ENCODE measurements at places on chromosomes 1 and 21.
A peak's percentile ranks its signal among the peaks of the same experiment; 100 is the strongest.

DNA sequence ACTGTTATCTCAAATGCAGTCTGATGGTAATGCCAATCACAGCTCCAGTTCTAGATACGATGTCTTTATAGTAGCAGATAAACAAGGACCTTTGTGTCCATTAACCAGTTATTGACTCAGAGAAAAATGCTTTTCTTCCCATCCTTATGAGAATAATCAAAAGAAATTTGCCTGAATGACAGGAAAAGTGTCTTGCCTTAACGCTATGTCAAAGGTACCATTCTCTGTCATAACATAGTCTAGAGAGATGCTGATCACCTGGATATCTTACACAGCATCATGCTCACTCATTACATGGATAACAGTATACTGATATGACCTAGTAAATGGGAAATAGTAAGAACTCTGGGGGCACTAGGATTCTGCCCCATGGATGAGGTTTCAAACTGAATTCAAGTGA lies 151.7 kb upstream of the NEGR1 start:
- no peak for DNase-seq

- DNase-seq = no peak
Observed at GRCh38 chr1:147109762-147110161, 62.5 kb downstream of the PRKAB2 start.

- DNase-seq = no peak
Observed at GRCh38 chr1:36951761-36952160, 82.6 kb downstream of the GRIK3 start.

GRCh38 chr1:107294686-107295085 lies 153.8 kb downstream of the NTNG1 start:
- no peak for DNase-seq

DNA sequence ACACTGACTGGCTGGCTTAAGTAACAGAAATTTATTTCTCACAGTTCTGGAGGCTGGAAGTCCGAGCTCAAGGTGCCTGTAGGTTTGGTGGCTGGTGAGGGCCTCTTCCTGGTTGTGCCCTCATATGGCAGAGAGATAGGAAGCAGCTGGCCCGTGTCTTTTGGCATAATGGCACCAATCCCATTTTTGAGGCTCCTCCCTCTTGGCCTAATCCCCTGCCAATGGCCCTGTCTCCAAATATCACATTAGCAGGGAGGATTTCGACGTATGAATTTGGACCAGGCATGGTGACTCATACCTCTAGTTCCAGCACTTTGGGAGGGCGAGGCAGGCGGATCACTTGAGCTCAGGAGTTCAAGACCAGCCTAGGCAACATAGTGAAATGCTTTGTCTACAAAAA lies 37.4 kb downstream of the AGPAT3 start:
- no peak for DNase-seq

GRCh38 chr1:64340361-64340760 lies 129.6 kb upstream of the CACHD1 start:
- no peak for DNase-seq

DNA sequence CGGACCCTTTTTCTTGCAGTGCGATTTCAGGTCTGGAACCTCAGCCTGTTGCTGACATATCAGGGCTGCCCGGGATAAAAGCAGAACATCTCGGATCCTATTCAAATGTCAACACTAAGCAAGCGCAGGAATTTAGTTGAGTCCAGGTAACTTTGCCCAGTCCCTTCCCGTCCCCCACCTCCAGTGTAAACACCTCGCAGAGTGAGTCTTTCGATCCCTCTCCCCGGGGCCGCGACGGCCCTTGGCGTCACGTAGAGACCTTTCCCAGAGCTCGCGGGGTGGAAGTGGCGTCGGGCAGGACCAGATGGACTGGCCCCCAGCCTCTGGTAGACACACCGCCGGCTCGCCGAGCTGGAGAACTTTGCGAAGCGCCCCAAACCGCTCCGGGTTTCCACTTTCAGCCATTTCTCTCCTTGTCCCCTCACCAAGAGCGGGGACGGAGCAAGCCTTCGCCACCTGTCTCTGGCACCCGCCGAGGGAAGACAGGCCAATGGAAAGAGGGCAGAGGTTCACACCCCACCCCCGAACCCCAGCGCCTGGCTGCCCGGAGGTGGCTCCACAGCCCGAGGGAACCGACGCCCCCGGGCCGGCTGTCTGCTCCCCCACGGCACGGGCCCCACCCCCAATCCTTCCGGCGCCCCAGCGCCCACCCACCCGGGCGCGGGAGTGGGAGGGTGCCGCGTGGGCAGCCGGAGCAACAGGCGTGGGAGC lies 570 bp downstream of the KCND3 start:
- DNase-seq = no peak

GRCh38 chr21:35326677-35327076 lies 277.6 kb upstream of the RUNX1 start:
- no peak for DNase-seq

- DNase-seq = no peak
Observed at GRCh38 chr21:15701830-15702229, 28.0 kb upstream of the USP25 start.

- DNase-seq = no peak
Observed at GRCh38 chr1:246781212-246781611, 57.0 kb downstream of the SCCPDH start.

GRCh38 chr1:99497690-99498089 lies 148.2 kb upstream of the PALMD start:
- no peak for DNase-seq

- no peak for DNase-seq
Observed at GRCh38 chr1:35691080-35691479, 27.6 kb downstream of the C1orf216 start.

- no peak for DNase-seq
Observed at GRCh38 chr1:226432586-226433340, 24.9 kb upstream of the PARP1 start.

- no peak for DNase-seq
Observed at GRCh38 chr1:61173118-61173517, 90.8 kb downstream of the NFIA start.

- DNase-seq = no peak
Observed at GRCh38 chr1:21670059-21670881, 1.1 kb upstream of the RAP1GAP start.

GRCh38 chr21:24729568-24729967 lies 877.7 kb downstream of the MRPL39 start:
- DNase-seq = no peak

- no peak for DNase-seq
Observed at GRCh38 chr1:98286656-98287055, 365.8 kb upstream of the DPYD start.

- no peak for DNase-seq
Observed at GRCh38 chr1:222392556-222392955, 155.3 kb downstream of the HHIPL2 start.

DNA sequence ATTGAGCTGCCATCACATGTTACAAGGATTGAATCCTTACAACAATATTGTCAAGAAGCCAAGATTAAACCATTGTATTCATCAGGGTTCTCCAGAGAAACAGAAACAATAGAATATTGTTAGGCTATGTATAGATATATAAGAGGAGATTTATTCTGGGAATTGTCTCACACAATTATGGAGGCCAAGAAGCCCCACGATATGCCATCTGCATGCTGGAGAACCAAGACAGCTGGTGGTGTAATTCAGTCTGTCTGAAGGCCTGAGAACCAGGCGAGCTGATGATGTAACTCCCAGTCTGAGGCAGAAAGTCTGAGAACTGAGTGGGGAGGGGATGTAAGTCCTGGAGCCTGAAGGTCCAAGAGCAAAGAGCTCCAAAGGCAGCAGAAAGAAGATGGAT lies 14.5 kb upstream of the TTF2 start:
- no peak for DNase-seq

DNA sequence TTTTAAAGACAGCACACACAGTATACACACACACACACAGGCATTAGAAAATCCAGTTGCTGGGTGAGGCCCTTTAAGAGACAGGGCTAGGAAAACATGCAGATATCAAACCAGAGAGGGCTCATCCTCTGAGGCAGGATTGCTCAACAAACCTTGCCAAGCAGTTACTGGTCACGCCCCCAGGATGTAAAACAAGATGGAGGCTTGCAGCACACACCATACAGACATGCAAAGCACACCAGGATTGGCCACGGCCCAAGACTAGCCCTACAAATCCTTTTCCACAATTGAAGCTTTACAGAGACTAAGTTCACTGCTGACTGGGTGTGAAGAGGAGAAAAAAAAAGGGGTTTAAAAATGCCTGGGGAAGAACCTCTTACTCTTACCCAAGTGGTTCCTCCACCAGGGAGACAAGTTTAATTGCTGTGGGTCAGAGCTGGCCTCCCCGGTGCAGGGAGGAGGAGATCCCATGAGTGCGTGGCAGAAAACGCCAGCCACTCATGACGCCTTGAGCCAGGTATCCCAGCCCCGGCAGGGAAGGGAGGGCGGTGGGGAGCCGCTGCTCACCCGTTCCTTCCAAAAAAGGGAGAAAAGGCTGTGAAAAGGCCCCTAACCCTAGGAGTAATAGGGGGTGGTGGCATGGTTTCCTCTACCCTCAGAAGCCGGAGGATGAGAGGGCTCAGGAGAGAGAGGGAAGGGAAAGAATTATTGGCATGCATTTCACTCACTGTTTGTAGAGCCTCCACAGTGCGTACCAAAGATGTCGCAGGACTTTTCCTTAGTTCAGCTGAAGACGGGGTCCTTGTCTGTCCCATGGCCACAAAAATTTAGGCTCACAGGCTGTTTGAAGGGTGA lies 594.6 kb upstream of the ZP4 start:
- DNase-seq = no peak

GRCh38 chr1:33966346-33967141 lies 102.7 kb downstream of the HMGB4 start:
- DNase-seq = no peak

DNA sequence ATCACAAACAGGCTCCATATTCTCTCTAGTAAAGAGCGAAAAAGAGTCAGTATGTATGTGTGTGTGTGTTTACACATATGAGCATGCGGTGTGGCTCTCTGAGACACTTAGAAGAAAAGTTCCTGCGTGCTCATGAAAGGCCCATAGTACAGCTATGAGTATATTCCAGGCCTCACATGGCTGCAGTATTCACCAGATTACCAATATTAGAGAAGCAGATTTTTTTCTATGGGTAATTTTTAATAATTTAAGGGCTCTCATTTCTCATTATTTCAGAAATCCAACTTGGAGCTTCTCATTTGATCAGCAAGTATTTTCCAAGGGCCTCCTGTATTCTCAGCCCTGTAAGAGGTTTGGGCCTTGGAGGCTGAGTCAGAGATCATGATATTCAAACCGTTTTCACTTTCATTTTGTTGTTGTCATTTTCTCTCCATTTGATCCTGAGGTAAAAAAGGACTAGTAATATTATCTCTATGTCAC lies 232.9 kb upstream of the SGIP1 start:
- DNase-seq = no peak

DNA sequence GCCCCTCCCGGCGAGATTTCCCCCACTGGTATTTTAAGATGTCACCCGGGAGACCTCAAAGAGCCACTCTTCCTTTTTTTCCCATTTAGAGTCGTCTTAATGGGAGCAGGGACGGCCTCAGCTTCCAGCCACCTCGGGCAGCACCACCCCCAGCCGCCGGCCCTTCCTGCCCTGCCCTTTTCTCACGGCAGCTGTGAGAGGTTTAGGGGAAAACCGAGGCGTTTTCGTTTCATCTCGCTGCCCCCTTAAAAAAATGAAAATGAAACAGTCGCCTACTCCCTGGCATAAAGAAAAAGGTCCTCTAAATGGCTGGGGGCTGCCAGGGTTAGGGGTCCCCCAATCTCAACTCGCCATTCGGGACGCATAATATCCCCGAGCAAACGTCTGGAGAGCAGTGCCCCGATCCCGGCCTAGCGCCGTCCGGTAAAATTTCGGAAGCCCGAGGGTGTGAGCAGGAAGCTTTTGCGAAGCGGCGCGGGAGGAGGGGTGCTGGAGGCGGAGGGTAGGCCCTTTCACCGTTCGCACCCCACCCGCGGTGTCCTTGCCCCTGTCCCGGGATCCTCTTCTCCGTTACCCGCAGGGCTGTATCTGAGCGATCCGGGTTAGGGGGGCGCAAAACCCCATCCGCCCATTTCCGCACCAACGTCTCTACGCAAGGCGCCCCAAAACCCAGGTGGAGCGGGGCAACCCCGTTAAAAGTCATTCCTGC lies 1.2 kb downstream of the RUNX3 start:
- DNase-seq = peak; percentile 65

DNA sequence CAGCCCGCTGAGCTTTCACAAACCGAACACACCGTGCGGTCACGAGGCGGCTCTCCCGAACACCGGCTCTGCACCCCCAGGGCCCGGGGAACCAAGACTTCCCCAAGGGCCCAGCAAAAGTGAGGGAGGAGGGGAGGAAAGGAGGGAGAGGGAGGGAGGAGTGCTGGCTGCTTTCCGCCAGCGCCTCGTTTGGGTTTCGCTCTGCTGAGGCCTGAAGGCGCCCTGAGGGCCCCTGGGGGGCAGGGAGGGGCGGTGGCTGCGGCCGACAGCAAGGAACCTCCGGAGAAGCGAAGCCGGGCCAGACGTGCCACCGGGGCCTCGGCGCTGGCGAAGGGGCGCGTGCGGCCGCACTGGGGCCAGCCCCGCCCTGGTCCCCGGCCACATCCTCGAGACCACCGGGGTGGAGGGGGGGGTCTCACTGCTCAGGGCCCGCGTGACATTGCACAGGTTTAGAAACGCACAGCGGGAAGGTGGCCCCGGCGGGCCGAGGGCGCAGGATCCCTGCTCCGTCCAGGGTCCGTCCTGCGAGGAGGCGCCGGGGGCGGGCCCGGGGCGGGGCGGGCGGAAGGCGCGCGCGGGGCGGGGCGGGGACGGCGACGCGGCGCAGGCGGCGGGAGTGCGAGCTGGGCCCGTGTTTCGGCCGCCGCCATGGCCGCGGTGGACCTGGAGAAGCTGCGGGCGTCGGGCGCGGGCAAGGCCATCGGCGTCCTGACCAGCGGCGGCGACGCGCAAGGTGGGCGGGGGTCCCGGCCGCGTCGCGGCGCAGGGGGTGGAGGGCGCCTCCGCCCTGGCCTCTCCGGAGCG lies at the start of gene PFKL:
Gene PFKL, plus strand, starts transcription at position 596 of the 804 bp plus-strand sequence. Its CDS starts 53 bp downstream, at position 649.
- peak; percentile 45 for DNase-seq

- DNase-seq = no peak
Observed at GRCh38 chr1:116075990-116076389, 35.2 kb upstream of the MAB21L3 start.

GRCh38 chr1:8925406-8925805 lies 20.3 kb upstream of the CA6 start:
- no peak for DNase-seq

- DNase-seq = no peak
Observed at GRCh38 chr1:10181154-10181553, 29.2 kb upstream of the KIF1B start.

GRCh38 chr1:117113199-117113598 lies 8.3 kb downstream of the TRIM45 start:
- DNase-seq = no peak

GRCh38 chr21:32359719-32360260 lies 33.0 kb downstream of the URB1 start:
- no peak for DNase-seq
